Retinal pigment epithelial cell (primary cell): ENCODE measurements at places on chromosomes 3 and 15.

DNA sequence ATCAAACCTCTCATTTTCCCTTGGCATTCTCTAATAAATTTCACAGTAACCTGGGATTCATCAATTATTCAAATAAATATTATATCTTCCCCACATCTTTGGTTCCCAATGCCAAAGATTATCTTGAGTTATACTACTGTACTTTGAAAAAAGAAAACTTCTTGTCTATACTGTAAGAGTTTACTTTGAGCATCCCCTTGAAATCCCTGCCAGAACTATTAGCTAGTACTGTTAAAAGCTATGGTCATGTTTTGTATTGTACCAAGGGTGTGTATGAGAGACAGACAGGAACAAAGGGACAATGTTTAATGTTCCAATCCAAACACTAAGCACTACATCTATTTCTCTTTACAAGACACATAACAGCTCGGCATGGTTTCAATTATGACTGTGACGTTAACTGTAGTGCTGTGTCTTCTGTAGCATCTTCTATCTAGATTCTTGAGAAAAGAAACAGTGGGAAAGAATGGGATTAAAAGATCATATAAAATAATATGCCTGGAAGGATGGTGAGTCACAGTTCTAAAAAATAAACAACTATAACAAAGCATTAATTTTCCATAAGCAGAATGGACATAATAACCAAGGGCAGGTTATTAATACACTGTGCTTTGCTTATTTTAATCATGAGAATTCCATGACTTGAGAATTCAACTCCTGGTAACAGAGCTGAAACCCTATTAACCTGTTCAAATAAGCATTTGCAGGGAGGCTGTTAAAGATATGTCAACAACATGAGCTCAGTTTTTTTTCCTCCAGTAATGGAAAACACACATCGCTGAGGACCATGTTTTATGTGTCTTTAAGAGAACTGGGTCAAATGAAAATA is 71.1 kb downstream of the ALDH1A2 start:
- no peak for DNase-seq

DNA sequence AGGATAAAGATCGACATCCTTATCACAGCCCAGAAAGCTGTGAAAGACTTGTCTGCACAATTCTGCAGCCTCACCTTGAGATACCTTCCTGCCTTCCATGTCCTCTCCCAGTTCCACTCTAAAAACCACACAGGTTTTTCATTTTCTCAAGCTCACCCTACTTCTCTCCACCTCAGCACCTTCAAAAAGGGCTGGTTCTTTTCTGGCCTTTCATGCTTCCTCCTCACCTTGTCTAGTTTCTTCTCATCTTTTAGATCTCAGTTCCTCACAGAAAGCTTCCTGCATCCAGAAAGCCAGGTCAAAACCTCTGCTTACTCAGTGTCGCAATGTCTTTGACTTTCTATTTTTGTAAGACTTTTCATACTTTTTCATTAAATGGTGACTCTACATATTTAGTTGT is 140.2 kb upstream of the STT3B start:
- no peak for DNase-seq

DNA sequence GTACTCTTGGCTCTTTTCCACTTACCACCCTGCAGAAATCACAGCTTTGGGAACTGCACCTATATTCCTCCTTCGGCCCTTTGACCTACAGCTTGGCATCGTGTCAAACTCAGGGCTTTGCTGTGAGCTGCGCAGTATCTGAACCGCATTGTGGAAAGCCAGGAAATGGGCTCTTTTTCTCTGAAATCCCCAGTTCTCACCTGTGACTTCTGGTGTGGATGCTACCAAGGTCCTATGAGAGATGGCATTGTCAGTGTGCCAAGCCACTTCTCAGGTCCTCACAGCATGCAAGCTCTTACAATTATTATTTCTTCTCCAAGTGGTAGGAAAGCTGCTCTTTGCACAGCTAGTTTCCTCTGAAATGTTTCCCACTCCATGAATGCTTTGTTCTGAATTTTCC is 450.6 kb upstream of the TBL1XR1 start:
- no peak for DNase-seq

- no peak for DNase-seq
Measured at GRCh38 chr15:100880139-100880896, 687 bp downstream of the ALDH1A3 start.
